Foreskin keratinocyte (primary cell): ENCODE measurements at places on chromosomes 11 and 22. TPM values are rescaled to one million over a fixed set of nuclear protein-coding genes. Genes with fewer than 3 reads are reported as not detected.

Gene OR8B2
- polyA plus RNA-seq = not detected in 2 replicates

- no peak for DNase-seq
These were observed 607 bp downstream of the MRPL11 start for GRCh38 chr11:66437979-66438503.

Gene SMC1B
- 0.02 TPM in 1 of 2 replicates, not detected in the other for polyA plus RNA-seq

DNA sequence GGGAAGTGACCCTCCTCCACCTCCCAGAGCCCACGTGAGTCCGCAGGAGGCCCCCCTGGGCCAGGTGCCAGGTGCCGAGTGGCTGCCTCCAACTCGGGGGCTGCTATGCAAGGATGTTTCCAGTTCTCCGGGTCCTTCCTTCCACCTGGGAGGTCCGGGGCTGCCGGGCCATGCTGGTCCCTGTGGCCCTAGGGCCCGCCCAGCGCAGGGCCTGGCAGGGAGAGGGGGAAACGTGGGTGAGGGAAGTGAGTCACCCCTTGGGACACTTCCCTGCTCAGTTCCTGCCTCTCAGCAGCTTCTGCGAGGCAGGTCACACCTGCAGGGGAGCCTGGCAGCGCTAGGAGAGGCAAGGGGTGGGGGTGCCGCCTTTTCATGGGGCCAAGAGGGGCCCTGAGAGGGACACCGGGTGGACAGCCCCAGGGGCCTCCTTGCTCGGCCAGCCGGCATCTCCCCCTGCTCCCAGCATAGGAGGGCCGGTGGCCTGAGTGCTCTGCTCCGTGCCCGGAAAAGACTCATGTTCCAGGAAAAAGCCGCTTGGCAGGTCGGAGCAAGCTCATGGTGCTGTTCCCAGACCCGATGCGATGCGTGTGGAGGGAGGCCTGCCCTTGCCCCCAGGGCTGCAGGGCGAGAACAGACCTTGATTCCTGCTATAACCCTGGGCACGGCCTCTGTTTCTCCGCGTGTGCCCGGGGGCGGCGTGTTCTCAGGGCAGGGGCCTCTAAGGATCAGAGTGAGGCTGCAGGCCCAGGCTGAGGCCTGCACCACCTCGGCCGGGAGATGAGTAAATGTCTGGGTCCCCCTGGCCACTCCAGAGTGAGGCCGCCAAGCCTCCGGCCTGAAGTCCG lies 30.3 kb upstream of the WNT7B start:
- DNase-seq = peak; percentile 93

DNA sequence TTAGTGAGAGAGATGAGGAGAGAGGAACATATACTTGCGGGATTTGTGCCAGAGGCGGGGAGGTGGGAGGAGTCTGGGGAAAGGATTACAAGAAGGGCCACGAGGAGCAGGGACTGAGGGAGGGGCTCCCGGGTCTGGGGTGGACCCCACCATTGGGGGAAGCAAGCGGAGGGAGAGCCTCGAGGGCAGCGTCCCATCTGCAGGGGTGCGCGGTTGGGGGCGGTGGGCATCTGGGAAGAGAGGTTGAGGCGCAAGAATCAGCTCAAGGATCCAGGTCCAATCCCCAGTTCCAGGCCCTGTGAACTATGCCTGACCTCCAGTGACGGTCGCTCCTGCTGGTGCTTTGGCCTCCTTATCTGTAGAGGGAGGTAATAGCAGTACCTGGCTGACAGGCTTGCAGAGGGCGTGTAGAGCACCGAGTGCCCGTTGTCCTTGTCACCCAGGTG lies 38.0 kb downstream of the ADAMTS15 start:
- DNase-seq = no peak

Gene IFTAP
- polyA plus RNA-seq = 22.5 and 22.7 TPM in 2 replicates

DNA sequence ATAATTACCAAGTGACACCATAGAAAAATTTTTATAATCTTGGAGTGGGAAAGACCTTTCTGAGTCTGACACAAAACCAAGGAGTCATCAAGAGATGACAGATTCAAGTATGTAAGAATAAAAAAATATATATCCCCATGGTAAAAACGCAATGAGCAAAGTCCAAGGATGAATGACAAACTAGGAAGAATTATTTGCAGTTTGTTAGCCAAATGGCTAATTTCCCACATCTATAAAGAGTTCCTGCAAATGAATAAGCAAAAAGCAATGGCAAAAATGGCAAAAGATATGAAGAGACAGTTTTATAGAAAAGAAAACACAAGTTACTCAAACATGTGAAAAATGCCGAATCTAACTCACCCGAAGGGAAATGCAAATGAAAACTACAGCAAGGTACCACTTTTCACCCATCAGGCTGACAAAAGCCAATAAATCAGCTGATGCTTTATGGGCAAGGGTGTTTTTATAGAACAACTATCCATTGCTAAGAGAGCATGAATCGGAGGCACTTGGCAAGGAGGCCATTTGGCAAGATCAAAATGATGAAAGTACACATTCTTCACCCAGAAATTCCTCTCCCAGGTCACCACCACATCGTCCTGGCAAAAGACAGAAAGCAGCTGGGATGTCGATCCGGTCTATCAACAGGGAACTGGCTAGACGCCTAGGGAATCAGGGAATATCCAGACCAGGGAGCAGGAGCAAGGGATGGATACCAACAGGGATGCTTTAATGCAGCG lies 21.1 kb upstream of the KLHL35 start:
- DNase-seq = no peak

DNA sequence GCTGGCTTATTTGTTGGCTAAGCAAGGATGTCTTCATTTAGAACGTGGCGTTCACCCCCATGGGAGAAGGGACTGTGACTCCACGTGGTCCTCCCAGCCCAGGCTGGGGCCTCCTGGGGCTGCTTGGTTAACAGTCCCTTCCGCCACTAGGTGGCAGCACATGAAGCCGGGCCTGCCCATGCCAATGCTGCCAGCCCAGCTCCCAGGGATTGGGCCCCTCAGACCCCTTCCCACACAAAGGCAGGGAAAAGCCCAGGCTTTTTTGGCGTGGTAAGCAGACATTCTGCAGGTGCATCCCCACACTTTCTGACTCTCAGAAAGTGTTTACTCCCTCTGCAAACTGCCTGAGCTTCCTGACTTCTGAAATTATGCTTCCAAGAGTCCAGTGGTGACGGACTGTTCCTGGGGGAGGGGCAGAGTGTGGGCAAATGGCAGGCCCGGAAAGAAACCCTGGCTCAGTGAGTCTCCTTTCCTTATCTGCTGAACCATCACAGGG lies 3.1 kb downstream of the CBX6 start:
- no peak for DNase-seq

Gene LRRC55
- not detected in 2 replicates for polyA plus RNA-seq

Gene MTNR1B
- polyA plus RNA-seq = not detected in 2 replicates

Gene CRYBA4
- not detected in 2 replicates for polyA plus RNA-seq

GRCh38 chr11:95305705-95306104 lies 74.7 kb upstream of the SESN3 start:
- DNase-seq = no peak

GRCh38 chr11:64566042-64566914 lies 24.7 kb upstream of the SLC22A12 start:
- peak; percentile 91 for DNase-seq

GRCh38 chr11:128409476-128409875 lies 177.9 kb downstream of the ETS1 start:
- DNase-seq = peak; percentile 78

DNA sequence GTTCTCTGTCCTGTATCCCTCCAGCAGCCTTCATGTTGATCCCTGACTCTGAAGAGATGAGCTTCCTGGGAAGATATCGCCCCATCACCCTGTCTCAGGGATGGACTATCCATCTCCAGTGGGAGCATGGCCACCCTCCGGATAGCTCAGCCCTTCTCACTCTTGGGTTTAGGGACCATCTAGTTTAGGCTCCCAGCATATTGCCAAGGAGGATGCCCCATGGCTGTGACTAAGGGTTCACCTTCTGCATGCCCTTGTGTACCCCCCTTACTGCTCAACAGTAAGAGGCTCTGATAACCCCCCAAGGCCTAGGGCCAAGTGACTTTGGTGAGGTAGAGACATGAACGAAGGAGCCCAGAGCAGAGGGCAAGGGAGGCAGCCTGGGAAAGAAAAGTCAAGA lies 1.3 kb downstream of the TMPRSS13 start:
- DNase-seq = no peak
